ENCODE measurements at places on chromosomes 5 and 9.

GRCh38 chr5:65108786-65109743 is 340.3 kb downstream of the CWC27 start:
- no peak for DNase-seq

- no peak for DNase-seq
These were observed 603.3 kb downstream of the EFNA5 start for GRCh38 chr5:107067395-107067794.

- no peak for DNase-seq
These were observed 3.4 kb downstream of the CSF2 start for GRCh38 chr5:132076983-132077382.

GRCh38 chr9:125544988-125545651 is 161.9 kb downstream of the MAPKAP1 start:
- no peak for DNase-seq

DNA sequence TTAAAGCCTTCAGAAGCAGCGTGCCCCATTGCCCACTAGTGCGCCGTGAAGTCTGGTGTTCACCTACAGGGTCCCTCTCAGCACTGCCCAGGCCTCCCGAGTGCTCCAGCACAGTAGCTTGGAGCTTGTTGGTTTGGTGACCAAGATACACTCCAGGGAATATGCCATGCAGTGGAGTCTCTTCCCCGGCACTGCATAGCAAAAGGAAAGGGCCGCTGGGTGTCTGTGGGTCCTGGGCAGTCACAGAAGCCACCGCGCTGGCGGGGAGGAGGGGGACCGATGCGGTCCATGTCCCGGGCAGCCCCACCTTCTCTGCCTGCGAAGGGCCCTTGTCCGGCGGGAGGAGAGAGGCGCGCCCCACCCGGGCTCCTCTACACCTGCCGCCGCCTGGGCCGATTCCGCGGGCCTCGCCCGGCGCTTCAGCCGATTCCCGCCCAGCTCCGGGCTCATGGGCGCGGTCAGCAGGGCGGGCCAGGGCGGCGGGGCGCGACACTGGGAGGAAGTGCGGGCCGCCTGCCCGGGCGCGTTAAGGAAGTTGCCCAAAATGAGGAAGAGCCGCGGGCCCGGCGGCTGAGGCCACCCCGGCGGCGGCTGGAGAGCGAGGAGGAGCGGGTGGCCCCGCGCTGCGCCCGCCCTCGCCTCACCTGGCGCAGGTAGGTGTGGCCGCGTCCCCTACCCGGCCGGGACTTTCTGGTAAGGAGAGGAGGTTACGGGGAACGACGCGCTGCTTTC is at the start of gene SYK:
TSS of gene SYK (plus strand) at position 579 of the 732 bp plus-strand sequence. CDS start 42,080 bp downstream, outside the sequence.
- DNase-seq = no peak

GRCh38 chr9:6450641-6451375 is 37.8 kb downstream of the UHRF2 start:
- no peak for DNase-seq

DNA sequence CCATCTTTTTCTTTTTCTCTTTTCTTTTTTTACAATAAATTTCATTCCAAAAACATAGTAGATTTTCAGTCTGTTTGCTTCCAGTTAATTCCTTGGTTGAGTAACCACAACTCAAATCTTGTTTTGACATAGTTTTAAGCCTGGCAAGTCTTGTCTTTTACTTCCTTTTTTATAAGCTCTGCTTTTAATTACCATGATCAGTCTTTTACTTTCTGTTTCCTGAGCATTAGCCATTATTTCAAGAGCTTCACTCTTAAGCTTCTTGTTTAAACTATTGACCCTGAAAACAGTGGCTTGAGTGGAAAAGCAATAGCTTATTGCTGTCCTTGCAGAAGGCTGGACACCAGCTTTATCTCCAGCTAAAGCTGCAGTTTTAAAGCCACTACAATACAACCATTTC is 1363.3 kb downstream of the MAT2B start:
- no peak for DNase-seq

- DNase-seq = no peak
These were observed 837 bp downstream of the UIMC1 start for GRCh38 chr5:177005619-177006264.

- no peak for DNase-seq
These were observed 294.8 kb downstream of the AOPEP start for GRCh38 chr9:95021166-95021886.

Measured in cerebellar nuclear complex (tissue), 1 donor.